ENCODE measurements at places on chromosomes 6 and 20. TPM values are rescaled to one million over a fixed set of nuclear protein-coding genes. Genes with fewer than 3 reads are reported as not detected.

LY86 gene
- 2.0 TPM for total RNA-seq

BNIP5 gene
- 0.25 TPM for total RNA-seq

PI16 gene
- 0.25 TPM for total RNA-seq

CLDN20 gene
- total RNA-seq = not detected

BPIFA1 gene
- not detected for total RNA-seq

KCNG1 gene
- total RNA-seq = 18.2 TPM

C6orf15 gene
- total RNA-seq = not detected

MYLK4 gene
- total RNA-seq = 0.49 TPM

TP53TG5 gene
- total RNA-seq = not detected

SLPI gene
- total RNA-seq = not detected

SEL1L2 gene
- total RNA-seq = under 0.01 TPM

CD24 gene
- 964 TPM for total RNA-seq

IMPG1 gene
- total RNA-seq = not detected

CAP2 gene
- 32.0 TPM for total RNA-seq

SYCP2 gene
- total RNA-seq = 2.2 TPM

CD40 gene
- total RNA-seq = 0.49 TPM

All from temporal lobe (tissue), 4 donors.